ENCODE measurements at places on chromosomes 3 and 15.

- DNase-seq, result no peak
These were observed 12.8 kb downstream of the SNAP23 start for GRCh38 chr15:42508263-42508690.

GRCh38 chr3:36992806-36993325 is at the start of gene EPM2AIP1:
TSS of gene EPM2AIP1 (minus strand) at chr3:36993131. CDS start at chr3:36993077, 54 bp downstream.
- DNase-seq, result peak; percentile 80

DNA sequence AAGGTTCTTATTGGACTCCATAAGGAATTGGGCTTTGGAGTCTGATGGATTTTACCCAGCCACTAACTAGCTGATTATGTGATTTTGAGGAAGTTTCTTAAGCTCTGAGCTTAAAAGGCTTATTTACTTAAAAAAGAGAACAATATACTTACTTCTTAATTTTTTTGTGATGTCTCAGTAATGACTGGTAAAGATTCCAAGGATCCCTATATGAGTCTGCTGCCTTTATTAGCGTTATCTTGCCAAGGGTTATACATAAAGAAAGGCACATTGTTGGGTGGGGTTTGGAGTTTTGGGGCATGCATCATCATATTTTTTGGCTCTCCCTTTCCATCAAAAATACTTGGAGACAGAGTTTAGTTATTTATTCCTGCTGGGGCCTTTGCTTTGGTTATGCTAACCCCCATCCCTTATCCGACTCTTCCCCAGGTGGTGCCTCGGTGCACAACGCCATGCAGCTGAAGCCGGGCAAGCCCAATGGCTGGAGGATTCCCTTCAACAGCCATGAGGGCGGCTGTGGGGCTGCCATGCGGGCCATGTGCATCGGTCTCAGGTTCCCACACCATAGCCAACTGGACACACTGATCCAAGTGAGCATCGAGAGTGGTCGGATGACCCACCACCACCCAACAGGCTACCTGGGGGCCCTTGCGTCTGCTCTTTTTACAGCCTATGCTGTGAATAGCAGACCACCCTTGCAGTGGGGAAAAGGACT is 6.7 kb downstream of the ADPRH start:
- no peak for DNase-seq

DNA sequence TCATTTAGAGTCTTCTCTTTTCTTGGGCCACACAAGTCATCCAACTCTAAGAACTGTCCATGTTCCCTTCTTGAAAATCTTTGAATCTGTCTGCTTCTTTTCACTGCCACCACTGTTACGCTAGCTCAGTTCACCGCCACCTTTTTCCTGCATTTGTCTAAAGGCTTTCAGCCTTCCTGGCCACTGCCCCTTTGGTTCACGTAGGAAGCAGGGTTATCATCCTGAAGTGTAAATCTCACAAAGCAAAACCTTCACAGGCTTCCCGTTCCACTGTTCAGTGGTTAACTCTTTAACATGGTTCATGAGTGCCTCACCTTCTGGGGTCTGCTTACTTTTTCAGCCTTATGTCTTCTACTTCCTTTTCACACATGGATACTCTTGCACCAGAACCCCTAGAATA is 26.3 kb upstream of the CCDC39 start:
- no peak for DNase-seq

DNA sequence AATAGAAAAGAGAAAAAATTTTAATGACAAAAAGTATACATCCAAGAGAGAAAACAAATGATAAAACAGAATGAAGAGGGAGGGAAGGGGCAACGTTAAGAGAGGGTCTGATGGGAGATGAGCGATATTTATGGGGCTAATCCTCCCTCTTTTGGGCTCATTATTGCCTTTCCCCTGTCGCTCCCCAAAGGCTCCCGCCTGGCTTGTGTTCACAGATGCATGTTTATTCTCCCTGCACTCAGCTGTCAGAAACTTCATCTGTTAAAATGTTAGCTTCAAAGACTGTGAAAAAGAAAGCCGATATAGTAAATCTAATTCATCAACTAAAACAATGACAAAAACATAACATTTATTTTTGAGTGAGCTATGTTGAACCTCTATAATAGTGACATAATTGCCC is 74.3 kb downstream of the GABRB3 start:
- DNase-seq, result no peak

- DNase-seq, result no peak
These were observed 16.8 kb upstream of the SMAD3 start for GRCh38 chr15:67048281-67049279.

GRCh38 chr3:177703788-177704187 is 506.5 kb upstream of the TBL1XR1 start:
- no peak for DNase-seq

- no peak for DNase-seq
These were observed 291.2 kb upstream of the TBC1D5 start for GRCh38 chr3:18033581-18034108.

GRCh38 chr3:52787246-52787645 is 7.3 kb upstream of the ITIH3 start:
- no peak for DNase-seq

- no peak for DNase-seq
These were observed 20.7 kb downstream of the KLF13 start for GRCh38 chr15:31347067-31347975.

DNA sequence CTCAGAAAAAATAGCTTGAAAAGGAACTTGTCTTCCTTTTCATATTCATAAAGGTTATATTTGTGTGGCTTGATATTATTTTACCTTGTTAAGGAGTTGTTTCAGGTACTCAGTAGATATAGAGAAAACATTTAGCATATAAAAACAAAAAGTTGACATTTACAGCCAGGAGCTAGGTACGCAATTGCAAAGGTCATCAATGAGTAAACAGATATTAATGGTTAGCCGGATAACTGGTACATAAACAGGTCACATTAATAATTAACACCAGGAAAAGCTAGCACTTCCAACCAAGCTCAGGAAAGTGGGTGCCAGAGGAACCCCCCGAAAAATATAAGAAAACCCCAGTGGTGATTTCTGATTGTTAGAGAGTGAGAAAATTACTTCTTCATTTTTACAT is 146.6 kb upstream of the NR2F2 start:
- no peak for DNase-seq

- DNase-seq, result no peak
These were observed 434.7 kb upstream of the AGTR1 start for GRCh38 chr3:148262980-148263379.

DNA sequence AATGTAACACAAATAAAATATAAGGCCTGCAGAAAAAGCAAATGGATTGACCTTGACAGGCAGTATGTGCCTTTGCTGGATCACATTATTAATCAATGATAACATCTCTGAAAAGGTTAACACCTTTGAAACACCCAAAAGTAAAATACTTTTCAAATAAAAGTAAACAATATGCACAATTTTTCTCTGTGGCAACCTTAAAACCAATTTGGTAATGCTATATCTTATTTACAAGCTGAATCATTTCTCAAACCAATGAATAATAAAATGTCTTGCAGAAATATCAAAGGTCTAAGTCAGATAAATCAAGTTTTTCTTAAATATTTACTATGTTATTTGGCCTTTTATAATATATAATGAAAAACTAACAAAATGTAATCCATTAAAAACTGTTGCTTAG is 1018.7 kb downstream of the ROBO1 start:
- DNase-seq, result no peak

DNA sequence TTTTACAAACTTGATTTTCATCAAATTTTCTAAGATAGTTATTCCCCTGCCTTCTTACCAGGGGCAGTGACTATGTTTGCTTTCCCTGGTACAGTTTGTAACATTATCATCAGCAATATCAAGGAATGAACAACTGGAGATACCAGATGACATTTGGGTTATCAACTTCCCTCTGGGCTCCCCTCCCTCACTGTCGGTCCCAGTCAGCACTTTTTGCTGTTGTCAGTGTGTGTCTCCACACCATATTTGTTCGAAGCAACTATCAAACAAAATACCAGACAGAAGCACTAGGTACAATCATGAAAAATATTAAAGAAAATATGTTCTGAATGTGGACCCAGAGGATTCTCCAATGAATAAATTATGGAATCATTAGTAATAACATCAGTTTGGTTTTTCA is 75.3 kb downstream of the PLOD2 start:
- no peak for DNase-seq

GRCh38 chr15:39592500-39592899 is 11.6 kb downstream of the THBS1 start:
- DNase-seq, result no peak

DNA sequence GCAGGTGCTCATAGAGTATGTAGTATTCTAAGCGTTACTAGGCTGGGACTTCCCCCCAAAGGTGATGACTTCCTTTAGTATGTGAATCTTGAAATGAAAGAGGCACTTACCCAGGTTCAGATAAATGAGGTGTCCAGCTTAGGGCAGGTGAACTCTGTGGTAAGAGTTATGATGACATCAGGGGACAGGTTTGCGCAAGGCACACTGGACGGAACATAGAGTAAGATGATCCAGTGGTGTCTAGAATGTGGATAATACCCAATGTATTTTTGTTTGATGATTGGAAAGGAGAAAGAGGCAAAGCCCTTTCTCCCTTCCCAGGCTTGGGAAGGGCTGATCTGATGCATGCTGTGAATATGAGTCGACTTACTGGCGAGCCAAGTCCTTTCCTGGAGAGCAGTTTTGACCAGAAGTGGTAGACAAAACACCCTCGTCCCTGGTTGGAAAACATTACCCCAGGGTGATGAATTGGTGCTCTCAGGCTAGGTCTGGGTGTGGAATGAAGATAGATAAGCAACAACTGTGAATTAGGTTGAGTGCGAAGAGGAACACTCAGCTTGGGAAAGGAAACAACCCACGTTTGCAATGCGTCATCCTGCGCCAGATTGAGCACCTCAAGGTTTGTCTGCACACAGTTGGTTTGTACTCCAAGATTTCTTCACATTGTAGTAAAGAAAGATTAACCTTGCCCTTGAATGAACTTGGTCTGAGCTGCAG is 124.2 kb downstream of the GHSR start:
- no peak for DNase-seq

- no peak for DNase-seq
These were observed 22.1 kb downstream of the MAPKAPK3 start for GRCh38 chr3:50639055-50639494.

- peak; percentile 87 for DNase-seq
These were observed 70.4 kb downstream of the KLF13 start for GRCh38 chr15:31396881-31397560.
